ENCODE measurements at places on chromosomes 11 and 22.

DNA sequence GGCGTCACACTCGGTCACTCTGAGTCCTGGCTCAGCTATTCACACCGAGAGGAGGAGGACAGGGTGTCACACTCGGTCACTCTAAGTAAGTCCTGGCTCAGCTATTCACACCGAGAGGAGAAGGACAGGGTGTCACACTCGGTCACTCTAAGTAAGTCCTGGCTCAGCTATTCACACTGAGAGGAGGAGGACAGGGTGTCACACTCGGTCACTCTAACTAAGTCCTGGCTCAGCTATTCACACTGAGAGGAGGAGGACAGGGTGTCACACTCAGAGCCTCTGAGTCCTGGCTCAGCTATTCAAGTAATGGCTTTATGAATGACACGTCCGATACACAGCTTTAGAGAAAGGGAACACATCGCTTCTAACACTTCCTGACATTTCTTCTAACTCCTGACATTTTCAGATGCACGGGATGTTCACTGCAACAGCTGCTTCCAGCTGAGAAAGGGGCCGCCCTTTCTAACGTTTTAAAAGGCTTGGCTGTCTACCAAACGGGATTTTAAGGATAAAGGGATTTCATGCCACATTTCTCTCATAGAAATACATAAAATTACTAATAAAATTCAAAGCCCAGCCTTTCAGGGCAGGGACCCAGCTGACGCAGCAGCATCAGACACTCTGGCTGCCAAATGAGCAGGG is 28.1 kb downstream of the DRD4 start:
- no peak overlapping the region for H3K27ac ChIP-seq
- H3K36me3 ChIP-seq: peaks cover 22% of the 10 kb centered on the region
- H3K4me3 ChIP-seq: no peak overlapping the region

DNA sequence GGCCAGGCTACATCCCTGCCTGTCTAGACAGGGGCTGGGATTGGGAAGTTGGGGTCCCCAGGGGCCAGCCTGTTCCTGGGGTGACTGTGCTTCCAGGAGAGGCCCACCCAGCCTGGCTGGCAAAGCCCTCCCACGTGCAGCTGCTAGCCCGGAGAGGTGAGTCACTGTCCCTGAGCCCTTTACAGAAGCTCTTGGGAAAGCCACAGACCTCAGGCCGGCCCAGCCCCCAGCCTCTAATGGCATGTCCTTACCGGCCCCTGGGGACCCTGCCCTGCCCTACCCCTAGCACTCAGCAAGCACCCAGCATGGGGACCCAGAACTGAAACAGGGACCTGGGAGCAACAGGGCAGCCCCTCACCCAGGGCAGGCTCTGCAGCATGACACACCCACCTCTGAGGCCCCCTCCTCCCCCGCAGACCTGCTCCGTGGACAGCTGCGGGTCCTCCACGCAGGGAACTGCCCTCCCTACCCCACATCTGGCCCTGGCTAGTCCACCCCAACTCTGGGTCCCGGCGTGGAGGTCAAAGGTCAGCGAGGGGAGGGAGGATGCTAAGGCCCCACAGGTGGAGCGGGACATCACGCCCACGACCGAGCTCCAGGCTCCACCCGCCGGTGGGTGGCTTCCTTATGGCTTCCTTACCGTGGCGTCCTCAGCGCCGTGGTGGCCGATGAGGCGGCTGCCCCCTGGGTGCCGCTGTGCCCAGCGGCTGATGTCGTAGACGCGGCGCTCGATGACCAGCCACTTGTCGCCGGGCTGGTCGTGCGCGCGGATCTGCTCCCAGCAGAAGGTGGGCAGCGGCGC is 615 bp downstream of the FADS3 start:
- H3K4me1 ChIP-seq: peaks cover 23% of the 10 kb centered on the region
- DNase-seq: no peak
- no peak overlapping the region for H3K27ac ChIP-seq
- peak overlapping the region; percentile 81 for H3K4me3 ChIP-seq

- H3K27me3 ChIP-seq: no peaks in the 10 kb centered on the region
- H3K27ac ChIP-seq: no peak overlapping the region
- peaks cover 33% of the 10 kb centered on the region for H3K4me1 ChIP-seq
- DNase-seq: no peak
Measured at GRCh38 chr11:61961570-61962212, 5.7 kb downstream of the FTH1 start.

GRCh38 chr11:28457481-28458065 is 349.4 kb downstream of the METTL15 start:
- no peaks in the 10 kb centered on the region for H3K36me3 ChIP-seq
- H3K4me1 ChIP-seq: no peaks in the 10 kb centered on the region
- H3K4me3 ChIP-seq: no peak overlapping the region
- DNase-seq: no peak
- no peak overlapping the region for H3K27ac ChIP-seq
- H3K27me3 ChIP-seq: no peaks in the 10 kb centered on the region

- H3K4me1 ChIP-seq: no peaks in the 10 kb centered on the region
- no peaks in the 10 kb centered on the region for H3K36me3 ChIP-seq
- no peak for DNase-seq
Measured at GRCh38 chr11:69905611-69906452, 86.6 kb upstream of the FGF3 start.

- H3K27me3 ChIP-seq: no peaks in the 10 kb centered on the region
- peaks cover 50% of the 10 kb centered on the region for H3K36me3 ChIP-seq
- DNase-seq: no peak
- no peaks in the 10 kb centered on the region for H3K4me1 ChIP-seq
- no peak overlapping the region for H3K4me3 ChIP-seq
Measured at GRCh38 chr22:19329454-19329853, 37.9 kb upstream of the CLTCL1 start.

DNA sequence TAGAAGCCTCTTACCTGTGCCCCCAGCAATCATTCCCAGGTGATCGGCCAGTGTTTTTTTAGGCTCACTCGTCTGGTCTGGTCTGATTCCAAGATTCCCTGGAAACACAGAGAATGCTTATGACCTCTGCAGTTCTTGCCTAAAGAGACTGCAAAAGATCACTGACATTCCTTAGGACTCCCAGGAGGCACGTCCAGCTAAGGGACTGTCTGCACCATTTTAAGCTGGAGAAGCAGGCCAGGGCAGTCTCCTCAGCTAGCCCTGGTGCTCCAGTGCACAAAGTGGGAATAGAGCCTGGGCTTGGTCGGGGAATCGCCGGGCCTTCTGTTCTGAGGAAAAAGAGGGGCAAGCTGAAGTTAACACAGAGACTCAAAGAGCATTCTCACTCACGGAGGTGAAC is 4.8 kb downstream of the CYB5R2 start:
- no peak overlapping the region for H3K27ac ChIP-seq
- no peaks in the 10 kb centered on the region for H3K36me3 ChIP-seq
- no peaks in the 10 kb centered on the region for H3K27me3 ChIP-seq
- DNase-seq: no peak
- H3K4me3 ChIP-seq: no peak overlapping the region

DNA sequence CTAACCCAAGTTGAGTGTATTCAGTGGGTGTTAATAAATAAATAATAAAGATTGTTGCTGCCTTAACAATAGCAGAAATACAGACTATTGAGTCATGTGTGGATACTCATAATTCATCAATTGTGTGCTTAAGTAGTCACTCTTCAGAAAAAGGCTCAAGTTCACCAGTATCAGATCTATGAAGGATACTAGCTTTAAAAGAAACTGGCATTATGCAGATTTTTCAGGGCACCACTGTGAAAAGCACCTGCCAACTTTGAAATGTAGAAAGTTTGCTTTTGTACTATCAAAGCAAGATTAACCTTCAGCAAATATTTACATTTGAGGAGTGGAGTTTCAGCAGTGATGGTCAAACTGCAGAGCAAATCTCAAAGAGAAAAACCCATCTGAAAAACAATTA is 20.1 kb upstream of the SYTL2 start:
- no peaks in the 10 kb centered on the region for H3K36me3 ChIP-seq
- H3K4me1 ChIP-seq: no peaks in the 10 kb centered on the region
- H3K4me3 ChIP-seq: no peak overlapping the region
- no peak overlapping the region for H3K27ac ChIP-seq
- no peak for DNase-seq

DNA sequence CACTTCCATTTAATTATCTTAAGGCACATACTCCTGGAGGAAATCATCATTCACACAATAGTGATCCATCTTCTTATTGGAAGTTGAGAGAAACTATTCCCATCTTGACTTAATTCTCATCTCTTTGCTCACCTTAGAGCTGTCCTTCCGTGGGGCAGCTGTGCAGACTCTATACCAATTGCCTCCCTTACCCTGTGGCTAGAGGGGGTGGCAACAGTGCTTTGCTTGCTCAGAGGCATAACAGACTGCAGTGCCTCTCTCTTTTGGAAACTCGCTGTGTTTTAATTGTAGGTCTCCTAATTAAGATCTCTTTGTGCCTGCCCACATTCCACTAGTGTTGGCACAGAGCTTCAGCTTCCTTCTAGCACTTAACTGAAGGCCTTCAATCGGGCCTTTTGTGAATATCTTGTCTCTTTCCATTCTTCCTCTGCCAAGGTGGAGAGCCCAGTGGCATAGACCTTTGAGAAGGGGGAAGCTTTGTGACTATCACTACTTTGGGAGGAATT is 5.5 kb downstream of the KMT2A start:
- no peak for DNase-seq
- peaks cover 41% of the 10 kb centered on the region for H3K4me1 ChIP-seq
- peaks cover 22% of the 10 kb centered on the region for H3K36me3 ChIP-seq
- no peak overlapping the region for H3K27ac ChIP-seq
- no peaks in the 10 kb centered on the region for H3K27me3 ChIP-seq

Measured in Karpas-422 (cell line).